ENCODE measurements at places on chromosomes 6 and 20.

- no peak for DNase-seq
Observed at GRCh38 chr6:156191895-156192294, 585.3 kb upstream of the ARID1B start.

- no peak for DNase-seq
Observed at GRCh38 chr20:45103072-45103471, 2.1 kb upstream of the KCNS1 start.

DNA sequence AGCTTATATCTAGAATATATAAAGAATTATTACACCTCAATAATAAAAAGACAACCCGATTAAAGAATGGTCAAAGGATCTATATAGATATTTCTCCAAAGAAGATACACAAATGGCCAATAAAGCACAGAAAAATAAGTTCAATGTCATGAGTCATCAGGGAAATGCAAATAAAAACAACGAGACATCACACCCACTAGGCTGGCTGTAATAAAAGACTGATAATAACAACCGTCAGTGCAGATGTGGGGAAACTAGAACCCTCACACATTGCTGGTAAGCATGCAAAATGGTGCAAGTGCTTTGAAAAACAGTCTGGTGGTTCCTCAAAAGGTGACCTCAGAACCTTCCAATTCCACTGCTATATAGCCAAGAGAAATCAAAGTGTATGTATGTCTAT is 33.0 kb downstream of the TBX18 start:
- no peak for DNase-seq

DNA sequence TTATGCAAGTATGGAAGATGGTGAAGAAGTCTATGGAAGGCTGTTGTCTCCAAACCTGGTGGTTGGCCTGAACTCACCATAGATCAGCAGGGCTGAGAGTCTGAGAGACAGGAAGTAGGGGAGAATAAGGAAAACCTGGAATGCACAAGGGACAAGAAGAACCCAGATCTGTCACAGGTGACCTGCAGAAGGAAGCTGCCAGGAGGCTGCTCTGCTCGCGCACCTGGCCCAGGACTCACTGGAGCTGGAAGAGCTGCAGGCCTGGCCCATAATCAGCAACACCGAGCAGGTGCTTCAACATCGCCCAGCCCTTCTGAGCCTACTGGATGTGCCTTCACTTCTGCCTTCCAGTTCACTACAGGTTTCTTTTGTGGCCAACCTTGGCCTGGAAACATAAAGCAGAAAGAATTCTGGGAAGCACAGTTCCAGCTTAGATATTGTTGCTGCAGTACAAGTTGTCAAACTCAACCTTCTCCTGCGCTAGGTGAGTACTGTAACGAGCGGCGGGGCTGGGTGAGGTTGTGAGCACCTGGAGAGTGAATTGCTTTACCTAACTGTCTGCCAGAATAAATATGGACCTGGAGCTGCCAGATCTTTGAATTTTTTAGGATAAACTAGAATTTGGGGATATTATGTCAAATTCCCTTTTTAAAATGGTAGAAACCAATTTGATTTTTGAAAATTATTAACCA is 82.4 kb downstream of the CDH26 start:
- no peak for DNase-seq

DNA sequence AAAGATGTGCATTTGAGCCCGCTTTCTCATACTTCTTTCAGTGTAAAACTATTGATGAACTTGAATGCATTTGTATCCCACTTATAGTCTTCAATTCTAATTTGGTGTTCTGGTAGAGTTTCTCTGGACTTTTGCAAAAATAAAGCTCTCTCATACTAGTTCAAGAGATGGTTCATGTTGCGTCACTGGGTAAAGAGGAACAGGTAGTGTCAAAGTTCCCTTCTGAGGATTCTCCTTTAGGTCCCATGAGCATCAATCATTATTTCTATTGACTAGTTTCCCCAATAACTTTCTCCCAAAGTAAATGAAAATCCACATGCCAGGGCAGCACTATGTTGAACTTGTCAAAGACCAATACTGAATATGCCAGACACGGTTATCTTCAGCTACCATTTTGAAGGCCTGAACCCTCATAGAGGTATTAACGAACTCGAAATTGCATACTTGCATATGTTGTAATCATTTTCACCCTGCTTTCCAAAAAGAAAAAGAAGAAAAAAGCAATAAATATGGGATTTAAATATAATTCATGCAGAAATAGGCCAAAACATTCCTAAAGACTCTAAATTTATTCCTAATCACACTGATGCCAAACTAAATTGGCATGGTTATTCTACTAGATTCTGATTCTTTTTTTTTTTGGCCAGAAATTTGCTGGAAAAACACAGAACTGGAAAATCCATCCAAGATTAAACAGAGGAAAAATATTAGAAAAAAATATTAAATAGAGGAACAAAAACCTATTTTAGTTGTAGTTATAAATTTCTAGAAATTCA is 84.5 kb downstream of the SGK1 start:
- no peak for DNase-seq

- no peak for DNase-seq
Observed at GRCh38 chr20:33480048-33480447, 9.8 kb upstream of the CBFA2T2 start.

DNA sequence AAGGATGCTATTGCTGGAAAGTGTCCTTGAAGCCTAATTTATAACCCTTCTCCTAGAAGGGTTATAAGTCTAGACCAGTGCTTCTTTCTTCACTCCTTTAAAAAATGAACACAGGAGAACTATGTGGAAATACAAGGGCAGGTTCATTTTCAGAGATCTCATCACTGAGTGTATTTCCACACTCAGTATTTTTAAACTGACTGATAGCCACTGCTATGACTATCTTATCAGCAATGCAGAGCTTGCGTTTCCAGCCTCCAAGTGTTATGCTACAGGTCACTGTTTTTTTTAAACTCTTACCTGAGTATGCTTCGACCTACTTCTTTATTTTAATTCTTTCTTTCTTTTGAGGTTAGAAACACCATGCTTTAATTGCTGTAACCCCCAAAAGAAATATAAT is 319.1 kb downstream of the ARHGAP18 start:
- no peak for DNase-seq

DNA sequence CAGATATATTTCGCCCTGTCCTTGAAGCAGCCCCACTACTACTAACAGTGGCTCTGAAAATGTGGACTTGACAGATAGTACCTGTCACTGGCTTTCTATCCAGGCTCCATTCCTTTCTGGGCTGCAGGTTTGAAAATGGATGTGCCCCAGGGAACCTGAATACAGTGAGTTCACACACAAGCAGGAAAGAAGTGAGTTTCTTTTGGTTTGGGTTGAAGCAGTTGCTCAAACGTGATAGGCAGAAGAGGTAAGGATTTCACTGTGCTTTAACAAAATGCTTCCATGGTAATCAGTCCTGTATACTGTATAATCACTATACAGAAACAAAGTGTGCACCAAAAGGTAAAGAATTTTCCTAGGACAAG is 382.9 kb downstream of the PRKN start:
- no peak for DNase-seq

DNA sequence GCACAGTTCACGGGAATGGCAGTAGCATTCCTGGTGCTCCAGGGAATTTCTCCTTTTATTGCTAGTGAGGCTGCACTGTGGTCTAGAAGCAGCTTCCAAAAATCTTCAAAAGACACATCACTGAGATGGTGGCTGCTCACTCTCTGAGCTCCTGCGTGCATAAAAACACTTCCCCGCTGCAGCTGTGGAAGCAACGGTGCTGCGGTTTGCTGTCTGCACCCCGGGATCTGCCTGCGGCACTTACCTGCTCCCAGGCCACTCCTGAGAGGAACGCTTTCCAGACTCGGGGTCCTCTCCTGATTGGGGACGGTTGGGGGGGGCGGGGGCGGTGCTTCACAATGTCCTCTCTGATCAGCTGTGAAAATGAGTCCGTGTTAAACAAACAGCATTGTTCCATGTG is 77.9 kb downstream of the TMEM242 start:
- no peak for DNase-seq

DNA sequence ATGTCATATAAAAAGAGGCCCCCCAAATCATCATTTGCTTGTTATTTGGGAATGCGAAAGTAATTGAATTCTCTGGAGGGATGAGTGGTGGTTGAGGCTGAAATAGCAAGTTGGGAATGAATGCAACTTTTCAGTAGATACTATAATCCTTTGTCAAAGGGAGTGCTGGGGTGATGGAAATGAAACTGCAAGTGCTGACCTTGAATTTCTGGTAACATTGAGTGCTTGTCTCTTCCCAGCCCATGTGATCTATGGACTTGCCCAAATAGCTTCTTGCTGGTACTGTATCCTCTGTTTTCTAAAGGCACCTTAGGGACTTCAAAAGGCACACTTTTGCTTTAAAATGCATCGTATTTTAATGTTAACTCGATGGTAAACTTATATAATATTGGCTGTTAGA is 14.8 kb downstream of the PAQR8 start:
- DNase-seq: no peak

DNA sequence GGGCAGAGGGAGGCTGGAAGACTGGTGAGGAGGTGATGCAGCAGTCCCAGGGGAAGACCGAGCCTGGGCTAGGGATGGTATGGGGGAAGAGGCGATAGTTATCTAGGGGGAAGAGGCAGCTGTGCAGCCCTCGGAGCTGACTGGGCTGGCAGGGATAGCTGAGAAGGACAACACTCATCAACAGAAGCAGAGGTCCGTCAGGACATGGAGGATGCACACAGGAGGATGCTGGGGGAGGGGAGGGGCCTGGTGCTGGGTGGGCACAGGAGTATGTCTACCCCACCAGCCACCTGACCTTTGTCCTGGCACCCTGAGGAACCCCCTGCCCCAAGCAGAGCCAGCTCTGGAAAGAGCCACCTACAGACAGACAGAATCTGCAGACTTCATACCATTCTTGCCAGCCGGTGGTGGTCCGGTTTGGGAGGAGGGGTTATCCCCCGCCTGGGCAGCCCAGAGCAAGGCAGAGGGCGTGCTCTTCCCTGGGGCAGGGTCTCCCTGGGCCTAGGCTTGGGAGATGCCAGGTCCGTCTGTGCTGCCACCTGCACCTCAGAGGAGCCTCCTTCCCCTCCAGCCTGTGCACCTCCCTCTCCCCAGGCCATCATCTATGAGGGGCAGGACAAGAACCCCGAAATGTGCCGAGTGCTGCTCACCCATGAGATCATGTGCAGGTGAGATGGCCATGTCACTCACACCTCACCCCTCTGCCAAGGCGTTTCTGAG is 14.9 kb downstream of the EBF4 start:
- DNase-seq: no peak

- no peak for DNase-seq
Observed at GRCh38 chr6:129280749-129281148, 397.8 kb downstream of the LAMA2 start.

GRCh38 chr20:44393608-44394451 is 38.3 kb downstream of the HNF4A start:
- no peak for DNase-seq

- DNase-seq: no peak
Observed at GRCh38 chr20:50138120-50138478, 15.4 kb downstream of the PEDS1 start.

DNA sequence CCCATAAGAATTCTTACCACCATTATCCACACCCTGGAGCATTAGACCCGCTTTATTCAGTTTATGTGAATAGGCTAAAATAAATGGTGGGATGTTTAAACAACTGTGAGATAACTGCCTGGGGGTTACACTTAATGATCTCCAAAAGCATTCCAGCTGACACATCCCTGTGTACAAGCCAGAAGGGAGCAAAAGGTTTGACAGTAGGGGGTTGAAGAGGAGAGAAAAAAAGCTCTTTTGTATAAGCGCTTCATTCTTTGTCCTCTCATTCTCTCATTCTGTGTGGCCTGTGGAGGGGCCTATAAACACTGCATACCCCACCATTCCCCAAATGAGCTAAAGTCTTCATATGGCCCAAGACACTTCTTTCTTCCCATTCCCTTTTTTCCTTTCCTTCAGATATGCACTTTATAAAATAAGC is 30.8 kb upstream of the COL21A1 start:
- no peak for DNase-seq

GRCh38 chr6:125363039-125363823 is 61.5 kb upstream of the HDDC2 start:
- DNase-seq: no peak

- no peak for DNase-seq
Observed at GRCh38 chr6:45327956-45328522, at the start of gene RUNX2. Gene RUNX2 (plus strand): TSS chr6:45328330. CDS start chr6:45328727, 397 bp downstream.

DNA sequence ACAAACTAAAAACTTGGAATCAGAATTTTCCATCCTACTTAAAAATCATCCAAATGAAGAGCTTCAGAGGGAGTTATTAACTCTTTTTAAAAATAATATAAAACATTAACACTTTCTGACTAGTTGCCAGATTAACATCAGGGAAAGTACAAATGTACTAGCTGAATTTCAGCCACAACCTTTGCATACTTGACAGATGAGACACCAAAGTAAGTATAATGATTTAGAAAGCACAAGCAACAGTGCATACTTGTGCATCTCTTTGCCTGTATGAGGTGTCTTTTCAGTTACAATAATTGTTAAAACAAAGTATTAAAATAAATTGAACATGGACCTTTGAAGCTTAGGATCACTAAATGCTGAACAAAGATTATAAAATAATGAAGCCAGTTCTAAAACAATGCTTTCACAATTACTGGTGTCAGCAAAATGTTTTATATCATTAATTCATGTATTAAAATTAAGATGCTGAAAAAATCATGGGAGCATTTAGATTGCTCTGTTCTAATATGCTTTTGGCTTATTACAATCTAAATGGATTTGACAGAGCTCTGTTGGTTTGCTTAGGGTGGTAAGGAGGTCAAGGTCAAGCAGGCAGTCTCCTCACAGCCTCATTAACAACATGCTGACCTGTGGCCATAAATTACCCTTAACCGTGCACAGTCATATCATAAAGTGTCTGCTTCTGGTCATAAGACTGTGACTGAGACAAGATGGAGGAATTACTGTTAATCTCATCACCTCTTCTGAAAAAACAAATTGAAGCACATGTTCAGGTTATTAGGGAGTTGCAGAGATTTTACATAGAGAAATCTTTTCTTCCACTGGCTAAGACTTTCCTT is 15.1 kb downstream of the RNF217 start:
- no peak for DNase-seq

GRCh38 chr6:41965429-41966213 is 24.0 kb upstream of the CCND3 start:
- no peak for DNase-seq

GRCh38 chr6:96562886-96563285 is at the start of gene FHL5:
Gene FHL5 (plus strand): TSS chr6:96563128. CDS start chr6:96603614, 40,486 bp downstream.
- no peak for DNase-seq

Data from stimulated activated CD8-positive, alpha-beta memory T cell treated with anti-CD3 and anti-CD28 coated beads, Interleukin-15, amount 100 ng/mL, for 24 hours (primary cell).